ENCODE measurements at places on chromosomes 11 and 22.
A peak's percentile ranks its signal among the peaks of the same experiment; 100 is the strongest.

DNA sequence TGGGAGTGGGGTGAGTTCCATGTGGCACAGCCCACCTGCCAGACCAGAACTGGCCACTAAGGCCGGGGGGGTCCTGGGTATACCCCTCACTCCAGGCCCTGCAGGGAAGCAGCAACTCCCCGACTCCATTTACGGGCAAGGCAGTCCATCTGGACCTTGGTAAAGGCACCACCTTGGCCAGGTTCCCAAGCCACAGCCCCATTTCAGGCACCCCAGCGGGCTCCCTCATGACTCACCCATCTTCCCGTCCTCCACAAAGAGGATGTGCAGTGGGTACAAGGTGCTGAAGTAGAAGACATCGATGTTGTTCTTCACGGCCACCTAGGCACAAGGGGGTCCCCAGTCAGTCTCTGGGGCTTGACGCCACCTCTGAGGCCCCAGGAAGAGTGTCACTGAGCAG is 15.7 kb upstream of the RASL10A start:
- no peak for DNase-seq

- DNase-seq = no peak
These were observed 364.2 kb downstream of the TENM4 start for GRCh38 chr11:79076526-79077115.

DNA sequence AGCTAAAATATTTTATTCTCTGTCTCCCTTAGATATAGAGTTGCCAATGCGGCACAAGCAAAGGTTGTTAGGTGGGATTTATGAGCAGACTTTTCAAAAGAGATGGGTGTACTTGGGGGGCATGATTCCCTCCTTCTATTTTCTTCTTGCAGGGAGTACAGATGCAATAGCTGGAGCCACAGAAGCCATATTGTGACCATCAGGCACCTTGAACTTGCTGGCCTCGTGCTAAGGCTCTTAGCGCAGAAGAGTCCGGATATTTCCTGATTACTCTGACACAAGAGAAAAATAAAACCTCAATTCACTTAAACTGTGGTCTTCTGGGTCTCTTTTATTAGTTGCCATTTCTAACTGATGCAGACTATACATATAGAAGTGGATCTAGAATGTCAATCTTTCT is 547.4 kb downstream of the MIAT start:
- DNase-seq = no peak

- DNase-seq = no peak
These were observed 896.7 kb upstream of the ANO3 start for GRCh38 chr11:25435197-25435596.

DNA sequence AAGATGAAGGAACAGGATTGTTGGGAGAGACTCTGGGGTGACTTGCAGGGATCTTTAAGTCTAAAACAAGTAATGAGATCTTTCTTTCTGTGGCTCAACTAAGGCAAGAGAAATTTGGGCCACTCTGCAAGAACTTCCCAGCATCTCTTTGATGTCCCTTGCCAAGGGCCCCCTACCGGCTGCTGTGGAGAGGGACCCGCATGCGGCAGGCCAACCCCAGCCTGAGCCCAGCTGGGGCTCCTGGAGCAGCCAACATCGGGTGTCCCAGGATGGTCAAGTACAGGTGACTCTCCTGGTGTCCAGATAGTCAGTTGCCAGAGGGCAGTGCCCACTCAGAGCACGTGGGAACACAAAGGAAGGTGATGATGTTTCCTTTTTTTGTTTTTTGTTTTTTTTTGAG is 363.2 kb downstream of the TBC1D22A start:
- no peak for DNase-seq

DNA sequence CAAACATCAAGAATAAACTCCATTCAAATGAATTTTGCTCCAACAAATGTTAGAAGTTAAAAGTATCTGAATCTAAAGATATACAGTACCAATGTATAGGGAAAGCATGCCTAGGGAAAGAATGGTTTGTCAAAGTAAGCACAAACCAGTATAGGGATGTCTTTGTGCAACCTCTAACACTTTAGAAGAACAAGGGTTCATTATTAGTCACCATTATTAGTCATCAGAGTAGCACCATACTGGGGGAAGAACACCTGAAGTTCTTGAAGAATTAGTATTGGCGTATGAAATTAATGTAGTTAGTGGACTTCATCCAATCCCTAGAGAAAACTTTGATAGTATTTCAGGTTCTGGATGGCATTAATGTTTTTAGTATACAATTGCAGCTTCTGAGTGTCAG is 943.7 kb downstream of the METTL15 start:
- DNase-seq = peak; percentile 15

DNA sequence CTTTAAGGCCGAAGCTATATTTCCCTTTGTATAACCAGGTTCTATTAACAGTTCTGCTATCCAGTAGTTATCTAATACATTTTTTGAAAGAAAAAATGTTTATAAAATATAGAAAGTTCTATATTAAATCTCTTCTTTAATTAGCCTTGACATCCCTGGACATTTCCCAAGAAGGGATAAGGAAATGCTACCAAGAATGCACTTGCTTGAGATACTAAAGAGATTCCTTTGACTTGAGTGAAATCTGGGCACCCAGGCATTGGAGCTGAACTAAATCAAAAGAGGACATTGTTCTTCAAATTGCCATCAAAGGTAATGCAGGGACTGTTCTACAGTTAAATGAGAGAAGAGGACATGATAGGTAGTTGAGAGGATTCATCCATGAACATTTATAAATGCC is 535.9 kb upstream of the FAT3 start:
- no peak for DNase-seq

DNA sequence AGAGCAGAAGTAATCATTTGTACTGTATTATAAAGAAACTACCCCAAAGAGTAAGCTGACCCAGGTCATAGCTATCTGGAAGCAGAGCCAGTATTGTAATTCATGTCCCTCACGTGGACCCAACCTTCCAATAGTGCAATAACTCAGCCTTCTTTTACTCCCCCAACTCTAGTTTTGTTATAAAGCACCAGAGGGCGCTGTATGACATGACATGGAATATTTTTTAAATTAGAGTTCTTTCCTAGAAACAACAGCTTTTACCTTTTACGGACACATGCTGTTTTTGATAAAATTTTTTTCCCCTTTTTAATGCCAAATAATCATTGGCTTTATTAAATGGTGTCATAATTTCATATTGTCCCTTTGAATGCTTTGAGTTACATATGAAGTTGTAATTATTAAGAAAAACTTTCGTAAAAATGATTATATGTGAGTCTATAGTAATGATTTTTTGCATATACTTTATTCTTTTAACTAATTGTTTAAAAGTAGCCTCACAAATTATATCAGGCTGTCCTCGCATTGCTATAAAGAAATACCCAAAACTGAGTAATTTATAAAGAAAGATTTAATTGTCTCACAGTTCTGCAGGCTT is 76.9 kb downstream of the DKK3 start:
- peak; percentile 68 for DNase-seq

DNA sequence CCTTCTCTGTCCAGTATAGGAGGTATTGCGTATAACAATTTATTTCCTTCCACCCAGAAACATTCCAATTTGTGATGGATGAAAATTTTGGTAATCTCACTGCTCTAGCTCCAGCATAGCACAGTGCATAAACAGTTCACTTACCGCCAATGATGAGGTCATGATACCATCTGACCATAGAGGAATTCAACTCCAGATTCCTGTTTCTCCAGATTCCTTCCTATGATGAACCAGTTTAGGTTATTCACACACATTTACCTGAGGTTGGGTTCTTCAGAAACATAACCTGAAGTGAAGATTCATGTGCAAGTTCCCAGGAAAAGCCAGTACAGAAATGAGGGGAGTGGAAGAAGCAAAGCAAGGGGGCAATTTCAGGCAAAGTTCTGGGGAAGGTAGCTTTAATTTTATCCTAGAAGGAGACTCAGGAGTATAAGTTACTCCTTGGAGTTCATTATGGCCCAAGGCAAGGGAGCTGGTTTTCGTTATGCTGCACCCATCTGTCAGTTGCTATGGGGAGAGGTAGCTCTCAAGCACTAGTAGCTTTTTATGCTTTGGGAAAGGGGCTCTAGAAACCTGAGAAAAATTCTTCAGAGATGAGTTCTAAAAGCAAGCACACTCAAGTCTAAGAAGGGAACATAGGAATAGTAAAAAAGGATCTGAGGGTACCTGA is 121.6 kb downstream of the CASP12 start:
- DNase-seq = peak; percentile 36

DNA sequence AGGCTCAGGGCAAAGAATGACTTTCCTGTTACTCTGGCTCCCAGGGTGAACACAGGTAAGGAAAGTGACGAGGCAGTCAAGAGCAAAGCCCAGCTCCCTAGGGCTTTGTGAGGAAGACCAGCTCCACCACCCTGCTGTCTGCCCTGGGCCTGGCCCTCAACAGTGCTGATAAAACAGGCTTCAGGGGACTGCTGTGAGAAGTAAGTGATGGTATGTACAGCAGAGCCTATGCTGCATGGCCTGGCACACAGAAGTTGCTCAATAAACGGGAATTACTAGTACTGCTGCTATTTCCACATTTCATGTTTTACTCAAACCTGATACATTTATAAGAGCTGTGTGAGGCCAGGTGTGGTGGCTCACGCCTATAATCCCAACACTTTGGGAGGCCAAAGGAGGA is 50.3 kb downstream of the MICAL3 start:
- DNase-seq = no peak

- peak; percentile 13 for DNase-seq
These were observed 29.3 kb downstream of the EIF3F start for GRCh38 chr11:8016440-8016839.

DNA sequence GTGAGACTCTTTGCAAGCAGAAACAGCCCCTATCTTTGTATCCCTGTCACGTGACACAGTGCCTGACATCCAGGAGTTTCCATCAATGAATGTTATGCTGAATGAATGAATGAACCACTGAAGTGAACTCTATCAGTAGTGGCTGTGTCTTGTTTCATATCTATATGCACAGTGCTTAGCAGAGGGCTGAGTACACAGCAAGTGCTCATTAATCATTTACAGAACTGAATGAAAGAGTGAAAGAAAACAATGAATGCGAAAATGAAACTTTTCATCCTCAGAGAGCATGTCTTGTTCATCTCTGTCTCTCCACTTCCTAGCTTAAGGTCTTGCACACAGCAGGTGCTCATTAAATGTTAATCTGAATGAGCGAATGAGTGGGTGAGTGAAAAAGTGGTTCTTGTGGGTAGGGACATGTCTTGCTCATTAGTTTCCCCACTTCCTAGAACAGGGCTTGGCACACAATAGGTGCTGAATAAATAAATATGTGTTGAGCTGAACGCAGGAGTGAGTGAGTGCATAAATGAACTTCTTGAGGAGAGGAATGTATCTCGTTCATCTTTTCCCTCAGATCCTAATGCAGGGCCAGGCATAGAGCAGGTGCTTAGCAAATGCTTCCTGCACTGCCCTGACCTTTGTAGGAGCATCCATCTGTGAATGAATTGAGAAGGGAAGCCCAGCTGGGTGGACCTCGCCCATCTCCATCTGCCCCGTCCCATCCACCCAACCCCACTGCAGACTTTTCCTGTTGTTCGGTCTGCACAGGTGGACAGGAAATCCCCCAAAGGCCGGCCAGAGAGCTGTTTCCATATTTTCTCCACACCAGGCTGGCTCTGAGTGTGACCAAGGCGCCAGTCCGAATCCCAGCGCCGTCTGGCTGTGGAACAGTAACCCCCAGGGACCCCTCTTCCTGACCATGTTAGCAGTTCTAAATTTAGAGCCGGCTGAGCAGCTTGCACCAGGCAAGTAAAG is 113.4 kb upstream of the CRYBB3 start:
- peak; percentile 26 for DNase-seq

DNA sequence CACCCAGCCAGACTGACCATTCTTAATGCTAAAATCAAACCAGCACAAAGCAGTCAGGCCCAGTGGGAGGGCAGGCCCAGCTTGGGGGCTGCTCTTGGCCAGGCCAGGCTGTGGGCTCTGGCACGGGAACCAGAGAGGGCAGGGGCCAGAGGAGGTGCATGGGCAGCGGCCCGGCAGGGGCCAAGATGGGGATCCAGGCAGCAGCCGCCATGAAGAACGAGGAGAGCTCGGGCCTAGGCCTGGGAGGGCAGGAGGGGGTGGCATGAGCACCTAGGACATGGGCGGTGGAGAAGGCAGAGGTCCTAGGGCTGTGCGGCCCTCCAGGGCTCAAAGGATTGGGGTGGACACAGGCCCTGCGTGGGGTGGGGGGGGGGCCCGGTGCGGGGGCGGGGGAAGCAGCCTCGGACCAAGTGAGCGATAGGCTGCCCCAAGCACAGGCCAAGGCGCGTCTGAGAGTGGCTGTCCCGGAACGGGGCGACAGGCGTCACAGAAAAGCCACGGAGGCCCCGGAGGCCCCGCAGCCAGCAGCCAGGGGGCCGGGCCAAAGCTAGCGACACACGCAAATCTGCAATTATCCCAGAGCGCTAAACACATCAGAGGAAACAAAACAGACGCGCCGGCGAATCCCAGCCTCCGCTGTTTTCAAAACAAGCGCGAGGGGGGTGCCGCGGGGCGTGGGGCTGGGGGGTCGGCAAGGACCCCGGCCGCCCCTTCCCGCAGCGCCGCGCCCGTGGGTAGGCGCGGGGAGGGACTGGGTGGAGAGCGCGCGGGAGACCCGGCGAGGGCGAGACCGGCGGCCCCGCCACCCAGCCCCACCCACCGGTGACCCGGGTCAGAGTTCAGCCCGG is 8.3 kb downstream of the PLXNB2 start:
- no peak for DNase-seq

- peak; percentile 76 for DNase-seq
These were observed 44.6 kb upstream of the ZBED5 start for GRCh38 chr11:10902301-10903063.

GRCh38 chr11:76771446-76772099 is 11.6 kb upstream of the TSKU start:
- no peak for DNase-seq

- no peak for DNase-seq
These were observed 11.9 kb downstream of the KLHL35 start for GRCh38 chr11:75421035-75421602.

DNA sequence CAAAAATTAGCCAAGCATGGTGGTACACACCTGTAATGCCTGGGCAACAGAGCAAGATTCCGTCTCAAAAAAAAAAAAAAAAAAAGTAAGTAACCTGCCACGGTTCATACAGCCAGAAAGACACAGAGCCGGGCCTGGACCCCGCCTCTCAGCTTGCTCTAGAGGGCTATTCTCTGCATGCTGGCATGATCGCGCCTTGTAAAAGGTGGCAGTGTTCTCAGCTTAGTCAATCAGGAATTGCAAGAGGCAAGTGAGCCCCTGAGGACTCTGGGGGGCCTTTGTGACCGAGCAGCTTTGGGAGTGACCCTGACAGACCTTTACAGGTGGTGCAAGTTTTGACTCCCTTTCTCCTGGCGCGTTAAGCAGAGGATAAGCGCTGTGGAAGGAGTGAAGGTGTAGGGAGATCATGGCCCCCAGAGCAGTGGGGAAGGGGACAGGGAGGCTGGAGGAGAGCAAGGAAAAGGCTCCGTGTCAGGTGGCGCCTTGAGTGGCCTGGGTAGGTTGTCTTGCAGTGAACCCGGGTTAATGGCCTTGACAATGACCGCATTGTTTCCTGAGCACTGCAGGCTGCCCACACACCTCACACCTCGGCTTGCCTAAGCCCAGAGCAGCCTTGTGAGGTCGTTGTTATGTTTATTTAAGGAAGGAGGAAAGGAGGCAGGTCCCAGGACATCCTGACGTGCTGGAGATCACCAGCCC is 48.9 kb downstream of the CDPF1 start:
- DNase-seq = no peak

Measured in fibroblast of lung (primary cell).